ENCODE measurements at places on chromosomes 2 and 18.

DNA sequence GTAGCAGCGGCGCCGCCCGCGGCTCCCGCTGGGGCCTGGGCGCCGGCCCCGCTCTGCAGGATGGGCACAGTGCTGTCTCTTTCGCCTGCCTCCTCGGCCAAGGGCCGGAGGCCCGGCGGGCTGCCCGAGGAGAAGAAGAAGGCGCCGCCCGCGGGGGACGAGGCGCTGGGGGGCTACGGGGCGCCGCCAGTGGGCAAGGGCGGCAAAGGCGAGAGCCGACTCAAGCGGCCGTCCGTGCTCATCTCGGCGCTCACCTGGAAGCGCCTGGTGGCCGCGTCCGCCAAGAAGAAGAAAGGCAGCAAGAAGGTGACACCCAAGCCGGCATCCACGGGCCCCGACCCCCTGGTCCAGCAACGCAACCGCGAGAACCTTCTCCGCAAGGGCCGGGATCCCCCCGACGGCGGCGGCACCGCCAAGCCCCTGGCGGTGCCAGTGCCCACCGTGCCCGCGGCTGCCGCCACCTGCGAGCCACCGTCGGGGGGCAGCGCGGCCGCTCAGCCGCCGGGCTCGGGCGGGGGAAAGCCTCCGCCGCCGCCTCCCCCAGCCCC is 369 bp downstream of the CDK5R2 start:
- DNase-seq: no peak

GRCh38 chr2:106053116-106053515 is 141.0 kb downstream of the UXS1 start:
- no peak for DNase-seq

GRCh38 chr2:233972941-233973575 is 55.9 kb downstream of the TRPM8 start:
- no peak for DNase-seq

DNA sequence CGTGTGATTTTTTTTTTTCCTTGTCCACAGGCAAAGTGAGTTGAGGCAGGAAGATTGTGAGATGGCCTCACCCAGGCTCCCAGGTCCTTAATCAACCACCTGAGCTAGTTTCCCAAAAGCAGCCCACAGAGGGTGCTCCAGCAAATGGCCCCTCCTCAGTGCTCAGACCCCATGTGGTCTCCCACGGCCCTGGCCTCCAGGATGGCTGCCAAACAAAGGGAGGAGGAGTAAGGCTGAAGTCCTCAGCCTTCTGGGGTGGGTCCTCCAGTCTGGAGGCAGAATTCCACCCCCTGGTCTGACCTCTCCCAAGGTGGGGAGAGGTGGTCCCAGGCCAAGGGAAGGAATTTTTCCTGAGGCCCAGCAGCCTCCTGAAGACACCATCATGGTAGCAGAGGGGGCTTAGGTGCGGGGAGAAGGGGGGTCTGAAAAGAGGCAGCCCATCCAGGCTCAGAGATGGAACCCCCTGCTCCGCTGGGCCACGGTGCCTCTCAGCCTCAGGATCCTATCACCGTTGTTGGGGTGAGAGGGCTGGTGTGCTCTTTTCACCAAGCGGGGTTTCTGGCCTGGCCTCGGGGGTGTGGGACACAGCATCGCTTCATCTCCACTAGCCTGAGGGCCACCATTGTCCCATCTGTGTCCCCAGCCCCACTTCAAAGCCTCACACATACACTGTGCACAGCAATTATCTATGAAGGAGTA is 2.3 kb downstream of the NGEF start:
- no peak for DNase-seq

GRCh38 chr18:73365018-73365417 is 497.2 kb upstream of the NETO1 start:
- DNase-seq: no peak

DNA sequence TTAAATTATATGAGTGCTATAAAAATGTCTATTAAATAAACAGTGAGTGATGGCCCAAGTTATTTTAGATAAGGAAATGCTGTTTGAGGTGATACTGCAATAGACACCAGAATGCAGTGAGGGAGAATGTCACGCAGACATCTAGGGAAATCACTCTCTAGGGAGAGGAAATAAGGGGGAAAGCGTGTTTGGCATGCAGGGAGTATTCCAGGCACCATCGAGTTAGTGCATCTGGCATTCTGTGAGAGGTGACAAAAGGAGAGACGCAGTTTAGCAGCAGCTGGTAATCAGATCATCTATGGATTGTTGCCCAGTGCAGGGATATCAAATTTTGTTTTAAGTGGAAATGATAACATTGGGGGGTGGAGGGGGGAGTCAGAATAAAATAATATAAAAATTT is 175.4 kb upstream of the NETO1 start:
- no peak for DNase-seq

DNA sequence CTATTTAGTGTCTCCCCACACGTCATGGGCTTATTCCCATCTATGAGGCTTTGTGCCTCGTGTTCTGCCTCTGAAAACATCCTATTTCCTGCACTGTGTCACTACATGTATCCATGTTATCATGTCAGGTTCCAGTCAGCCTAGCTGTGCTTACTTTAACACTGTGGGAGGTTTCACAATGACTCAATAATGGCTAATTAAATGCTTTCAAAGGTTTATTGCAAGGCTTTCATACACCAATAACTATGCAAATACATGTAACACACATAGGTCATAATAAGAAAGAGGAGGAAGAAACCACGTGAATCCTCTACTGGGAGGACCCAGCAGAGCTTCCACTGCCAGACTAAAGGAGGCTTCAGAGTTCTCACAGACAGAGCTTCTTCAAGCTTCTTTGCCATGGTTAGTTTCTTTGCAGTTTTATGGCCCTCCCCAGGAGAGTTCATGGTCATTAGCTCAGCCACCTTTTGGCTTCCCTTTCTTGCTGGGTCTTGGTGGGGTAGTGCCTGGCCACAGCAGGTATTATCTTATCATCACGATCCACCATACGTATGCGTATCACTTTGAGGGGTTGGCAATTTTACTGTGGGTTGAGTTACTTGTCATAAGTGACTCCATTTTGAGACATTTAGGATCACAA is 5.1 kb upstream of the COLEC12 start:
- DNase-seq: no peak

- no peak for DNase-seq
These were observed 6.2 kb downstream of the TTC32 start for GRCh38 chr2:19895535-19895934.

- DNase-seq: peak; percentile 59
These were observed 552 bp downstream of the CNPPD1 start for GRCh38 chr2:219175928-219176817.

DNA sequence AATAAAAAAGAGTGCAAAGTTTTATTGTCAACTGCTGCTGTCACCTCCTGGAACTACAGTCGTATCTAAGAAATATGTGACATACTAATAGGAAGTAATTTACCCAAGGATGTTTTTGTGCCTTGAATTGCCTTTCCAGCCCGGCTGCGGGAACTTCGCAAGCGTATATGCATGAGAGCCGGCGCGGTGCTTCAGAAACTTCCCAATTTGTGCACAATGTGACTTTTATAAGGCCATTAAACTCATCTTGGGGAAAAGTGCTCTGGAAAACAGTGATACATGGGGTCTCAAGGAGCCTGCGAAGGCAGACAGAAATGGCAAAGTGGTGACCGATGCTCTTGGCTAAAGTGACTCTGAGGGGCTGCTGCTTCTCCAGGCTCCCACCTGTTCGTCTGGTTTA is 41.7 kb upstream of the CELF4 start:
- no peak for DNase-seq

DNA sequence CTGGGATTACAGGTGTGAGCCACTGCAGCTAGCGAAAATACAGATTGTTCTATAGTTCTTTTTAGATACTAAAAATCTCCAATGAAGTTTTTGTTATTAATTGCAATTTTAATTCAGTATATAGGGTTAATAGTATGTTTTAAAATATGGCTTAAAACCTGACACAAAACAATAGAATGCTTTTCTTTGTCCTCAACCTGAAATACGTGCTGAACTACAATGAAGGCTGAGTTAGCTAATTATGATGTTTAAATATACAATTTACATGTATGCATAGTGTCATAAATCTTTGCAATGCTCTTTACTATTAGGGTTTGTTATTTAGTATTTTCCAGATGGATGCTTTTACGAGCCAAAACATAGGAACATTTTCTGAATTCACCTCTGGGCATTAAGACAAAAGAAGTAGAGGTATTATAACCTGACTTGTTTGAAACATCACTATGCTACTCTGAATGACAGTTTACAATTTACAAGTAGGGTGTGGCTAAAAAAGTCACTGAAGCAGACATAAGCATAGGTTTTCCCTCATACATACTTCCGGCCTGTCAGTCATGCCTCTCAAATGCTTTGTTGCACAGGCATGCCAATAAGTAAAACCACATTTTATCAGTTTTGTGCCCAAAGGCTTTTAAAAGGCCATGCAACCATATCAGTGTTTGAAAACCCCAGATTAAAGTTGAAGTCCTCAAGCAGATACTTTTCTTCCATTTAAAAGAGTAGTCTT is 168.3 kb downstream of the OTX1 start:
- DNase-seq: no peak

DNA sequence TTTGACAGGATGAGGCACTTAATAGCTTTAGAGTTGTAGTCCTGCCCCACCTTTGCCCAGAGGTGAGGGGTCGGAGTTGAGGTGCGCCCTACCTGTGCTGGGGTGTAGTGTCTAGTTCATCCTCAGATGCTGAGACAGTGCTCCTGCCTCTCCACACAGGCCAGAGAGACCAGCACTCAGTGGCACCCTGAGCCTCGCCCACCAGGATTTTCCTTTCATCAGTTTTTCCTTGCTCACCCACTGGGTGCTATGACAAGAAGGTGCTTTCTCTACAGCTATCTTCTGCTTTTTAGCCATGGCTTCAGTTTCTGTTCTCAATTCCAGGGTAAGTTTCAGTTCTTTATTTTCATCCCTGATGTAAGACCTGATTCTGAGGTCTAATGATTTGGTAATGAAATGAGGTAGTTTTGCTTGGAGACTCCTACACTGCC is 16.8 kb upstream of the TMEM131 start:
- DNase-seq: no peak

Measured in neuronal stem cell (in vitro differentiated cells).